ENCODE measurements at places on chromosomes 6 and 20. TPM values are rescaled to one million over a fixed set of nuclear protein-coding genes. Genes with fewer than 3 reads are reported as not detected.

Gene DEF6
- polyA plus RNA-seq: 137 TPM

Gene OSER1
- polyA plus RNA-seq: 66.2 TPM

Gene ADGRF5
- polyA plus RNA-seq: not detected

Gene KCNS1
- polyA plus RNA-seq: 0.20 TPM

Gene KCNK16
- not detected for polyA plus RNA-seq

Gene GMPR
- polyA plus RNA-seq: not detected

Gene EPHA7
- not detected for polyA plus RNA-seq

Gene AK9
- polyA plus RNA-seq: 8.2 TPM

Gene RGL2
- 8.1 TPM for polyA plus RNA-seq

Gene CLPSL2
- polyA plus RNA-seq: not detected

Gene SAPCD1
- polyA plus RNA-seq: not detected

Gene SPTLC3
- not detected for polyA plus RNA-seq

Gene MAS1L
- not detected for polyA plus RNA-seq

- DNase-seq: no peak
Measured at GRCh38 chr20:48143435-48144081, 358.3 kb upstream of the SULF2 start.

DNA sequence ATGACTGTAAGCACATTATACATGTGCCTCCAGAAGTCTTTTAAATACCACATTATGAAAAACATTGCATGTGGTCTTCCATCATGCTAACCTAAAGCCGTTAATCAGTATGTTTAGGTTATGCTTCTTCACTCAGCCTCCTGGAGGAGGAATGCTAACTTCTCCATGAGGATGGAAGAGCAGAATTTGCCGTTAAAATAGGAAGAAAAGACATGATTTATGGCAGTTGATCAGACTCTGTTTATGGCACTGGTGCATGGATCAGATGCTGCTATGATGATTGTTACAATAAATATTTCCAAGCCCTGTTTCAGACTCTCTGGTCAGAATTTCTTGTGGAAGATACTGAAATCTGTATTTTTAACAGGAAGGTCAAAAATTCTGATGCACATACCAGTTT, 31.7 kb downstream of the MAP3K4 start:
- no peak for DNase-seq

GRCh38 chr6:107489636-107490565, at the start of gene SOBP:
Gene SOBP, plus strand, starts transcription at chr6:107490117. Its CDS starts 500 bp downstream, at chr6:107490617.
- peak; percentile 29 for DNase-seq

DNA sequence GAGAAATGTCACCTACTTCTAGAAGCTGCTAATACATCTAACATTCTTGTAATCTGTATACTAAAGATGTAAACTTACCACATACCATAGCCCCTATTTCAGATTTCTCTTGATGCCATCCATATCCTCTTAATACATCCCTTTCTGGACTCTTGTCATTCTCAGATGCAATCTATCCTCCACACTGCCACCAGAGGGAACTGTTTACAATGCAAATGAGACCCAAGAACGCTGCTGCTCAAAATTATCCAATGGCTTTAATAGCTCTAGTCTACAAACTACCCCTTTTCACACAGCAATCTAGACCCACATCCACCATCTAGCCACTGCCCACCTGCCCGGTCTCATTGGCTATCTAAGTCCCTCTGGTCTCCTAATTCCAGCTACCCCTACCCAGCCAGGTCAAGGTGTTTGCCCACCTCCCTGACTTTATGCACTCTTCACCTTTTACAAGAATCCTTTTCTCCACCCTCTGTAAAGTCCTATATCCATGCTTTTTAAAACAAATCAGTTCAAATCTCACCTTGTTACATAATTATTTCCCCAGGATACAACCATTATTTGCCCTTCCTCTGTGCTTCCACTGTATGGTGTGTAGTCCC, 14.8 kb downstream of the FAXC start:
- no peak for DNase-seq

- no peak for DNase-seq
Measured at GRCh38 chr6:23752414-23752813, 373.6 kb upstream of the NRSN1 start.

DNA sequence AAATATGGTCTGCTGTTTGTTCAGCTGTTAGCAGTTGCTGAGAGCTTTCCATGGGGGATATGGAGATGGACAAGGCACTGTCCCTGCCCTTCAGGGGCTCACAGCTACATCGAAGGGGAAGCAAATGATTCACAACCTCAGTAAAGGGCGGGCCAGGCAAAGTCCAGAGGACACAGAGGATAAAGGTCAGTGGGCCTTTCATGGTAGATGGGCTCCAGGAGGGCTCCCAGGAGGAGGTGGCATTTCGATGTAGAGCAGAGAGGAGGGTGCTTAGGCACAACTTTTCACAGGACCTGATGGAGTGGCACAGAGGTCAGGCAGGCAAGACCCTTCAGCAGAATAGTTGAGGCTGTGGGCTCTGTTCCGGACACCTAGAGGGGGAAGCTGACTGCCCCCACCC, 15.2 kb upstream of the MLN start:
- no peak for DNase-seq

DNA sequence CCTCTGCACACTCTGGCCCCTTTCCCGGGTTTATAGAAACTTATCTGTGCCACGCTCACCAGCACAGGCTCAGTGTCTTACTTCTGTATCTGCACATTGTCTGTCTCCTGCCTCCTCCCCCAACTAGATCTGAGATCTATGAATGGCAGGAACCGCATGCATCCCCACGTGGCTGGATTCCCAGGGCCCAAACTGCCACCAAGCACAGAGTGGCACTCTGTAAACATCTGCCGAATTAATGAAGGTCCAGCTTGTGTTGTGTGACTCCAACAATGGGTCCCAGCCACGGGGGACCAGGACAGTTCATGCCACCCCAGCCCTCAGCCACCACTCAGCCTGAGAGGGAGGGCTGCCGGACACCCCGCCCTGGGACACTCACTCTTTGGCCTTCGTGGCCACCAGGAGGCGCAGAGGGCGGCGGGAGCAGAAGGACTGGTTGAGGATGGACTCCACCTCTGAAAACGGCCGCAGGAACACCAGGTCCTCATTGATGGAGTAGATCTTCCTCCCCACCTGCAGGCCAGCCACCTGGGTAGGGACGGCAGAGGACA, 171.1 kb downstream of the PREX1 start:
- DNase-seq: no peak

- DNase-seq: no peak
Measured at GRCh38 chr20:16955462-16955861, 207.3 kb downstream of the OTOR start.

DNA sequence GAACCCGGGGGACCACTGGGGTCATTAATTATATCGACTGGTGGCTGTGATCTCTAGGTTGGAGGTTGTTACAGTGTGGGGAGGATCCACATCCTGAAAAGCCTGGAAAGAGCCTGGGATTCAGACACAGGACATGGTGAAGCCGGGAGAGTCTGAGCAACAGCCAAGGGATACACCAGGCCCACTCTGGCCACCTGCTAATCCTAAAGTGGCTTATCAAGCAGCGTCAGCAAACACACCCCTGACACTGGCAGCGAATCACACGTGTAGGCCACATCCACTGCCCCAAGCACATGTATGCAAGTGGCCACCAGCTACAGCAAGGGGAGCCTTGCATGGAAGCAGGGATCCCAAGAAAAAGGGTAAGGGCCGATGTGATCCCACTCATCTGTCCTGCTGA, 41.0 kb downstream of the GFOD1 start:
- no peak for DNase-seq

GRCh38 chr6:135858931-135859330, 7.4 kb downstream of the PDE7B start:
- no peak for DNase-seq

- no peak for DNase-seq
Measured at GRCh38 chr20:49615401-49616153, 47.6 kb upstream of the PTGIS start.

DNA sequence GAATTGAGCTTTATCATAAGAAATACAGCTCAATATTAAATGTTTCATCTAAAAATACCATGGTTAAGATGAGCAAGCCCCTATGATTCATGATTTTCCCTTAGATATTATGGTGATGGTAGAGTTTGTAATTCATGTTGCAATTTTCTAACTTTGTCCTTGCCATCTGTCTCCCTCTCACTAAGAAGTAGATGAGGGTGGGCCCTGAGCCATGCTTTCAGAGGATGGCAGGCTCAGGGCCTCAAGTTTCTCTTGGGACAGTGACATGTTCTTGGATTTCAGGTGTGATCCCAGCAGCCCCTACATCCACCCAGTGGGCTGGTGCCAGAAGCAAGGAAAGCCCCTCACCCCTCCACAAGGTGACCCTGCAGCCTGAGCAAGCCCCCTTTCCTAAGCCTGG, 25.6 kb downstream of the L3MBTL1 start:
- DNase-seq: no peak

DNA sequence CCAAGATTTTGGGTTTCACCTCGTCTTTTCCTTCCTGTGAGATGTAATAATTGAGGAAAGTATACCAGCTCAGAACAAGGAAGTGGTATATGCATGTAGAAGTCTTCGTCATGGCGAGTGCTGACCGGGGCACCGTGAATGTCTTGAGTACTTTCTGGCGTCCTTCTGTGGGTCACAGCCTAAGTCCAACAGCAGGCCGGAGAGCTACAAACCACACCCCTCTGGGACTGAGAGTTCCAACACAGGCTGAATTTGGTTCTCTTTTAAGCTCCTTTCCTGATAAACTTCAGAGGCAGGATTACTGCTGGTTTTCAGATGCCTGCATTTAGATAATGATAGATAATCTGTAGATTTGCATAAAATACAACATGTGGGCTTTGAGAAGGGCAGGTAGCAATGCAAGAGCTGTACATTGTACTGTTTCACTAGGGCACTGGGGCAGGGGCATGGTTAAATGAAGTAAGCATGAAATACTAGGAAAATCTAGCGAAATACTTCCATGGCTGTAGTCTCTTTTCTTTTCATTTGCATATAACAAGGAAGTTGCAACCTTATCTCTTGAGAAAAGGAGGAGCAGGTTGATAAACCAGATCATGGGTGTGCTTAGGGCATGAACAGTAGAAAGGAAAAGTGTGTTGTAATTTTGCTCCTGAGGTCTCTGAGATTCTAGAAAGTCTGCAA, at the start of gene ADTRP:
Gene ADTRP (minus strand): TSS at position 156 of the 681 bp plus-strand sequence. CDS start 44 bp downstream, at position 112.
- DNase-seq: no peak

GRCh38 chr6:125586074-125586473, 163.4 kb upstream of the HEY2 start:
- no peak for DNase-seq

- DNase-seq: no peak
Measured at GRCh38 chr6:169363590-169363989, 109.9 kb upstream of the THBS2 start.

DNA sequence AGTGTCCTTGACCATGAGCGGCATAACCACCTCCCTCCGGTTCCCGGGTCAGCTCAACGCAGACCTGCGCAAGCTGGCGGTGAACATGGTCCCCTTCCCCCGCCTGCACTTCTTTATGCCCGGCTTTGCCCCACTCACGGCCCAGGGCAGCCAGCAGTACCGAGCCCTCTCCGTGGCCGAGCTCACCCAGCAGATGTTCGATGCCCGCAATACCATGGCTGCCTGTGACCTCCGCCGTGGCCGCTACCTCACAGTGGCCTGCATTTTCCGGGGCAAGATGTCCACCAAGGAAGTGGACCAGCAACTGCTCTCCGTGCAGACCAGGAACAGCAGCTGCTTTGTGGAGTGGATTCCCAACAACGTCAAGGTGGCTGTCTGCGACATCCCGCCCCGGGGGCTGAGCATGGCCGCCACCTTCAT, 4.9 kb downstream of the TUBB1 start:
- DNase-seq: no peak

- DNase-seq: no peak
Measured at GRCh38 chr20:50765674-50766073, 29.2 kb upstream of the BCAS4 start.

GRCh38 chr20:34997131-34997561, 41.5 kb downstream of the MYH7B start:
- no peak for DNase-seq

DNA sequence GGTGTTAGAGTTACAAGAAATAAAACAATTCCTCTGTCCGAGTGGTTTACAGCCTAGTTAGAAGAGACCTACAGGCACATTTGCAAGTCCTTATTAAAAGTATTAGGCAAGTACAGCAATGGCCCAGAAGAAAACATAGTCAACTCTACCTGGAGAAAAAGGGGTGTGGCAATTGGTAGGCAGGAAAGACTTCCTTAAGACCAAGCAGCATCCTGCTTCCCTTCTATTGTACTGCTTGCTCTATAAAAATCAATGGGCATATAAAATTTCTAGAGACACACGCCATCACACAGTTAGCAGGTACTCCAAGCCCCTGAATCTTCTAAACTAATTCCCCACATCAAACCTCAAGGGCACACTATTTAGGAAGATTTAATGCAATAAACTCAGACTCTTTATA, 185.6 kb downstream of the ATXN1 start:
- peak; percentile 18 for DNase-seq

GRCh38 chr6:13523826-13524622, 36.6 kb upstream of the GFOD1 start:
- DNase-seq: no peak

DNA sequence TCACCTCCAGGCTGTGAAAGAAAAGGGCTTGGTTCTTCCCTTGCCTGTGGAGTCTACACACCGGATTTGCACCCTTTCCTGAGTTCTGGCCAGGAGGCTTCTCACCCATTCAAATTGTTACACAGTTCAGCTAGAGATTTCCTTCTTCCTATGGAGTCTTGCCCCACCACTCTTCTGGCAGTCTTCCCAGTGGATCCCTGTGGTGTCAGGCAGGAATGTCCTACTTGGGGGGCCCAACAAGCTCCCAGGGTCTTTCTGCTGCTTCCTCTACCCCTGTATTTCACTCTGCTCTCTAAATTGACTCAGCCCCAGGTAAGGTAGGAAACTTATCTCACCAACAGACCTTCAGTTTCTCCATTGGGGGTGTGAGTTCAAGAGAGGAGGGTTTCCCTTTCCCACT, 14.0 kb upstream of the CST9L start:
- DNase-seq: no peak

DNA sequence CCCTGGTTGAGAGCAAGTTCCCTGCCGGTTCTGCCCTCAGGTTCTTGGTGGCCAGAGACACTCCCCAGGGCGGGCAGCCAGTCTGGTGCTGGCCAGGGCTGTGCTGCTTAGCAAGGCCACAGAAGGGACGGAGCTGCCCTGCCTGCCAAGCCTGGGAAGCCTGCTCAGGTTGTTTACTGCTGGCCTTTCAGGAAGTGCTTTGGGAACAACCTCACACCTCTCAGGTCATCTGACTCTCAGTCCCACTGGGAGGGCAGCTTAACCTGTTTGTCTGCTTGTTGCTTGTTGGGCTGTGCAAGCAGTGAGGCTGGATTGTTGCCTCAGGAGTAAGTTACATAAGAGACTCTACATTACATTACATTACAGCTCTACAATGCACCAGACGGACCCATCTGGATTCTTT, 75.8 kb upstream of the AFDN start:
- DNase-seq: no peak

GRCh38 chr6:87396595-87397392, 11.0 kb upstream of the CFAP206 start:
- DNase-seq: no peak

Data from CD4-positive, CD25-positive, alpha-beta regulatory T cell (primary cell).